ENCODE measurements at places on chromosomes 7 and 10.

DNA sequence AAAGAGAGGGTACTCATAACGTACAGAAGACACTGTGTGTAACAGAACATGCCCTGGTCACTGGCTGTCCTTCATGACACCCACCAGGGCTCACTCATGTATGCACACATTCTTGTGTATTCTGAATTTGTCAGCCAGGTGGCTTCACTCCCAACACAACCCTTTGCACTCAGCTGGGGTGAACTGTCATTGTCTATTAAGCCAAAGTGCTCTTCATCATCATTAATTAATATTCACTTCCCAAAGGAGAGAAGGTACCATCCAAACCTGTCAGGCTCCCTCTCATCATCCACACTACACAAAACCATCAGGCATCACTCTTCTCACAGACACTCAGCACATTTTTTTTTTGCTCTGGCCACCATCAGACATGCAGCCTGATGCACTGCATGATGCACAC lies 469.8 kb downstream of the SORCS1 start:
- DNase-seq, result no peak

DNA sequence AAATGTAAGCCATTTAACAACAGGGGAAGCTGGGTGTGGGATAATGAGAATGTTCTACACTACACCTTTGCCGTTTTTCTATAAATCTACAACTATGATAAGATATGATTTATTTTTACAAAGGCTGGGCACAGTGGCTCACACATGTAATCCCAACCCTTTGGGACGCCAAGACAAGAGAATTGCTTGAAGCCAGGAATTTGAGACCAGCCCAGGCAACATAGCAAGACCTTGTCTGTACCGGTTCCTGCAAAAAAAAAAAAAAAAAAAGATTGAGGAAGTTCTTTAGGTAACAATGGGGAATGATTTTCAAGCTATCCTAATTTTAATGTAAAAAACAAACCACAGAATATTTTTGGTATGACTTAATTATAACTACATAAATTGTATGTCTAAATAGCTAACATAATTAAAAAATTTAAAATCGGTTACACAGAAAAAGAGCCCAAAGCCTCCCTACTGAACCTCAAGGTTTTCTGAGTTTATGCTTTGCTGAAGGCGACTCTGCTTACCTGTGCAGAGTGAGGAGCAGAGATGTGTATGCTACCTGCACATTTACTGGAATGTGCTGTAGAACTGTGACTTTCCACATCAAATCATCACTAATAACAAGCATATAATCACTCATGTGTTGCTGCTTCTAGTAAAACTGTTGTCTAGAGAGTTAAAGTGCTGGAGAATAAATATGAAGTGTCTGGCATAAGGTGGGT lies 163.4 kb downstream of the ATE1 start:
- no peak for DNase-seq

DNA sequence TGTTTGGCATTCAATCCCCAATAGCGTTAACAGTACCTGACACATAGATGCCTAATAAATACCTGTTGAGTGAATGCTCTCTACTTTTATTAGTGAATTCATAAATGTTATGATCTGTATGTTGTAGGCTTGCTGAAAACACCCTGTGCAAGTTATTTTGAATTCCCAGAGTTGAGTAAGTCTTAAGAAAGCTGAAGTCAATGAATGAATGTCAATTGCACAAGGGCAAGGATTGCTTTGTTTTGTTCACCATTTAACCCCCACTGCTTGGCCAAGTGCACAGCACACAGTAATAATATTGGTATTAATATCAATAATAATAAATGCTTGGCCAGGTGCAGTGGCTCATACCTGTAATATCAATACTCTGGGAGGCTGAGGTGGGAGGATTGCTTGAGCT lies 10.2 kb downstream of the CPA1 start:
- no peak for DNase-seq

- no peak for DNase-seq
These were observed 61.8 kb upstream of the SLC35B4 start for GRCh38 chr7:134378562-134378961.

- no peak for DNase-seq
These were observed 60.9 kb downstream of the SLC35B4 start for GRCh38 chr7:134255814-134256213.

GRCh38 chr10:77461636-77462296 lies 175.8 kb downstream of the KCNMA1 start:
- DNase-seq, result no peak

- peak; percentile 84 for DNase-seq
These were observed 85.2 kb upstream of the DNAAF5 start for GRCh38 chr7:641269-641671.

GRCh38 chr10:119670717-119671116 lies 19.5 kb downstream of the BAG3 start:
- DNase-seq, result no peak

- DNase-seq, result no peak
These were observed 179.5 kb upstream of the AKR1E2 start for GRCh38 chr10:4646547-4646946.

GRCh38 chr10:132507956-132508490 lies 29.6 kb upstream of the INPP5A start:
- no peak for DNase-seq

GRCh38 chr7:81469869-81470723 lies 299.8 kb downstream of the HGF start:
- peak; percentile 49 for DNase-seq

DNA sequence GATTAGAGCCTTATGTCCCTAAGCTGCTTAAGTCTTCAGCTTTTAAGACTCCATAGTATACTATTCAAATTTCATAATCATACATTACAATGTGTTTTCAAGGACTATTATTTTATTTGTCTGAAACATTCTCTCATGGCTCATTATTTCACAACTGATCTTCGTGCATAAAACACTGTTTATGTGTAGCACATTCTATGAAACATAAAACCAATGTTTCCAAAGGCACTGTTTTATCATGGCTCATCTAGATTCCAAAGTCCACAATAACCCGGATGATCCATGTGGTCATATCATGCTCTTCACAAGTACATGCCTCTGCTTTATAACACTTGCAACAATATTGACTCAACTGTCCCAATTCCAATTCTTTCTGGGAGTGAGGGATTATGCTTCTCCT lies 806.1 kb downstream of the TNS3 start:
- no peak for DNase-seq

GRCh38 chr10:131149111-131149510 lies 162.4 kb downstream of the TCERG1L start:
- no peak for DNase-seq

GRCh38 chr7:158574308-158575036 lies 13.2 kb downstream of the PTPRN2 start:
- DNase-seq, result no peak

GRCh38 chr7:15751191-15751701 lies 64.8 kb upstream of the MEOX2 start:
- no peak for DNase-seq

DNA sequence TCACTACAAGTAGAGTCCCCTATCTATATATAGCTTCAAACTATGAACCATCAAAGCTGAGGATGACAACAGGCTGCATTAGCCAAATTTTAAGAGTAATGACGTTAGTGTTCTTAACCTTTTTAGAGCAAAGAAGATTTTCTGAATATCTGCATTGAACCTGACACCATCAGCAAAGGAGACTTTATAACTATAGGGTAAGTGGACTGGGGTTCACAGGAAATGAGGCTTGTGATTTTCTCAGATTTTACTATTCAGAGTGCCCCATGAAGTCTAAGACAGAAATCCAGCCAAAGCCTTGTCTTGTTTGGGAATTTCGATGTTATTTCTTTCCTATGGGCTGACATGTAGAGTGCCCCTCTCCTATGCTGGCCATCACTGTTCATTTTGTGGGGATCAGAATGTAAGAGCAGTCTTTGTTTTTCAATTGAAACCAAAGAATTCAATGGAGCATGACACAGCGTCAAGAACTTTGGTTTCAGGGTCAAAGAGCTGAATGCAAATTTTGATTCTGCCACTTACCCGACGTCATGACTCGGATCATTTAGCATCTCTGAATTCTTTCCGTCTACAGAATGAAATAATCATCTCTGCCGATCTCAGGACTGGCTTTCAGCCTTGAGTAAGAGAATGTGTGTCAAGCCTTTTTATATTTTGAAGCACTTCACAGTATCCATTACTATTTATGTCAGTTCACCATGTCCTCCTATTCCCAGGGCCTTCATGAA lies 52.7 kb downstream of the DENND11 start:
- peak; percentile 68 for DNase-seq

DNA sequence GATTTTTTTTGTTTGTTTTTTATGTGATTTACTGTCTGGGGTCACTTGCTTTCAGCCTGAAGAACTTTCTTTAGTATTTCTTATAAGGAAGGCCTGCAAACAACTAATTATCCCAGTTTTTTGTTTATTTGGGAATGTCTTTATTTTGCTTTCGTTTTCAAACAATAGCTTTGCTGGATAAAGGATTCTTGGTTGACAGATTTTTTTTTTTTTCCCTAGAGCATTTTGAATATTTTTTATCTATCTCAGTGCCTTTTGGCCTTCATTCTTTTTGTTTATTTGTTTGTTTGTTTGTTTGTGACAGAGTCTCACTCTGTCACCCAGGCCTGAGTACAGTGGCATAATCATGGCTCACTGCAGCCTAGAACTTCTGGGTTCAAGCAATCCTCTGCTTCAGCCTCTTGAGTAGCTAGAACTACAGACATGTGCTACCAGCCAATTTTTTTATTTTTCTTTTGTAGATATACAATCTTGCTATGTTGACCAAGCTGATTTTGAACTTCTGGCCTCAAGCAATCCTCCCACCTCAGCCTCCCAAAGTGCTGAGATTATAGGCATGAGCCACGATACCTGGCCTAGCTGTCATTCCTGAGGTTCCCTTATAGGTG lies 46.3 kb upstream of the FZD9 start:
- DNase-seq, result no peak

DNA sequence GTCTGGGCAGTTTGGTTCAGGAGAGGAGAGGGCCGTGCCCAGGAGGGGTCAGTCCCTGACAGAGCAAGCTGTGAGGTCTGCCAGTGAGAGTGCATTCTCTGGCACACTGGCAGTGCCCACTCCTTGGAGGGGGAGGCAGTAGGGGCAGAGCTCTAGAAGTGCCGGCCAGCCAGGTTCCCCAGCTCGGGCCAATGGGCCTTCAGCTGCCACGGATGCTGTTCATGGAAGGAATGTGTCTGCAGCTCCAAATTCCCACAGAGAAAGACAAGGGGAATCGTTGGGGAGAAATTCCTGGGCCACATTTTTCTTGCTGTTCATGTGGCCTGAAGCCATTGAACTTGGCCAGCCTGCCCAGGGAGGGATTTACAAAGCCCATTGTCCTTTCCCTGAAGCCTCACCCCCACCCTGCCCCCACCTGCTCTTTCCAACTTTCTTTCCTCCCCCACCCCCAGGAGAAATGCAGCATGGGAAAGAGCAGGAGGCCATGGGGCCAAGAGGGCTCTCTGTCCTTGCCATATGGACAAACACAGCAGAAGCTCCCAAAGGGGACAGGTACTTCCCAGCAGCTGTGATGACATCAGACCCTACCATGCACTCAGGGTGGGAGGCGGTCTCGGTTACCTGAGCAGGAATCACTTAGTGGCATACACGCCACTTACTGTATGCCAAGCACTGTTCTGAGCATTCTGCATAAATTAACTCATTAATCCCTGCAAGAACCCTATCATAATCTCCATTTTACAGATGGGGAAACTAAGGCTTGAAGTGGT lies 70.7 kb downstream of the ARHGAP22 start:
- DNase-seq, result no peak

GRCh38 chr10:70804421-70804808 lies 11.3 kb upstream of the SGPL1 start:
- no peak for DNase-seq

GRCh38 chr7:101940151-101940550 lies 122.7 kb downstream of the CUX1 start:
- DNase-seq, result no peak

DNA sequence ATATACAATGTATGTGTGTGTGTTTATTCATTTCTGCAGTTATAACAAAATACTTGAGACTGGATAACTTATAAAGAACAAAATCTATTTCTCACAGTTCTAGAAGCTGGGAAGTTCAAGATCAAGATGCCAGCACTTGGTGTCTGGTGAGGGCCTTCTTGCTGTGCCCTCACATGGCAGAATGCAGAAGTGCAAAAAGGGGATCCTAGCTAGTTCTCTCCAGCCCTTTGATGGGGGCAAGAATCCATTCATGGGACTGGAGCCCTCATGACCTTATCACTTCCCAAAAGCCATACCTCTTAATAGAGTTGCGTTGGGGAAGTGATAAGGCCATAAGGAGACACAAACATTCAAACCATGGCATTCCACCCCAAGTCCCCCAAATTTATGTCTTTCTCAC lies 8.4 kb downstream of the GRB10 start:
- no peak for DNase-seq

GRCh38 chr10:94005050-94005449 lies 11.3 kb downstream of the PLCE1 start:
- no peak for DNase-seq

GRCh38 chr7:108290459-108291151 lies 160.4 kb upstream of the LAMB4 start:
- DNase-seq, result no peak

DNA sequence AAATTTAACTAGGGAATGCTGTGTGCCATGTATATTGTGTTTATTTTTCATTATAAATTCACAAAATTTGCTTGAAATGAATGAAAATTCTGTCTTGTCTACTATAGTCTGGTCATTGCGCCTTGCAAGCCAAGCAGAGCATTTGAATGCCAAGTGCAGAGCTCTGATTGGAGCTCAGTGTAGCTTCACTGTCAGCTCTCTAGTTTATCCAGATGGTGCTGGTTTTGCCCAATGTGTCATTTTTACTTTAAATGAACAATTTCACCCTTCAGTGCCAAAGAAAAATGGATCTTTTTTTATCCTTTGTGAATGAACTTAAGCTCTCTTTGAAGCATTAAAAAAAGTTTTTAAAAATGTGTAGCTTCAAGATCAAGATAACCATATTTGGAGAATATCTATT lies 225.6 kb upstream of the CACNA2D1 start:
- DNase-seq, result no peak

GRCh38 chr10:104657036-104657435 lies 15.9 kb downstream of the SORCS3 start:
- DNase-seq, result no peak

DNA sequence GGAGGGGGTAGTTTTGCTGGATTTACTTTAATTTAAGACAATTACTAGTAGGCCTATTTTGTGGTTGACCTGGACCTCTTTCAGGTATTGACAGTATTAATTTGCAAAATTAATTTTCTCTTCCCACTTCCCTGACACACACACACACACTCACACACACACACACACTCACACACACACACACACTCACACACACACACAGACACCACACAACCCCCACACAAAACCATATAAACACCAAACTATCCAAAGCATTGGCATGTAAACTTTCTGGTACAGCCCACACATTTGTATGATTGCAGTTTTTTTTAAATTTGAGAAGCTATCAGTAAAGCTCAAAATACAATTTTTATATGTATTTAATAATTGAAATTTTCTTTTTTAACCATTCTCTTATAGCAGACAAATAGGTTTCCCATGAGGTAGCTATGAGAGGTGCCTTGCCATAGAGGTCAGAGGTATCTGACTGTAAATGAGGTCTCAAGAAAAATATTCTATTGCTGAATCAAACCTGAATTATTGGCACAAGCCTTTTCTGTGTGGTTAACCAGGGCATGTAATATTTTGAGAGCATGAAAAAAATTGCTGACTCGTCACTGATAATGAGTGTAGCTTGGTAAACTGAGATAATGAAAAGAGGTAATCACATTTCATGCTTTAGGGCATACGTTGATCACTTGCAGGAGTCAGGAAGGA lies 306.5 kb downstream of the GATA3 start:
- no peak for DNase-seq

All from NCI-H526 treated with DMSO at 0.1 percent for 48 hours (cell line).